ENCODE measurements at places on chromosomes 6 and 20. TPM values are rescaled to one million over a fixed set of nuclear protein-coding genes. Genes with fewer than 3 reads are reported as not detected.

- no peak for DNase-seq
These were observed 477.2 kb downstream of the EPM2A start for GRCh38 chr6:145258122-145258521.

DNA sequence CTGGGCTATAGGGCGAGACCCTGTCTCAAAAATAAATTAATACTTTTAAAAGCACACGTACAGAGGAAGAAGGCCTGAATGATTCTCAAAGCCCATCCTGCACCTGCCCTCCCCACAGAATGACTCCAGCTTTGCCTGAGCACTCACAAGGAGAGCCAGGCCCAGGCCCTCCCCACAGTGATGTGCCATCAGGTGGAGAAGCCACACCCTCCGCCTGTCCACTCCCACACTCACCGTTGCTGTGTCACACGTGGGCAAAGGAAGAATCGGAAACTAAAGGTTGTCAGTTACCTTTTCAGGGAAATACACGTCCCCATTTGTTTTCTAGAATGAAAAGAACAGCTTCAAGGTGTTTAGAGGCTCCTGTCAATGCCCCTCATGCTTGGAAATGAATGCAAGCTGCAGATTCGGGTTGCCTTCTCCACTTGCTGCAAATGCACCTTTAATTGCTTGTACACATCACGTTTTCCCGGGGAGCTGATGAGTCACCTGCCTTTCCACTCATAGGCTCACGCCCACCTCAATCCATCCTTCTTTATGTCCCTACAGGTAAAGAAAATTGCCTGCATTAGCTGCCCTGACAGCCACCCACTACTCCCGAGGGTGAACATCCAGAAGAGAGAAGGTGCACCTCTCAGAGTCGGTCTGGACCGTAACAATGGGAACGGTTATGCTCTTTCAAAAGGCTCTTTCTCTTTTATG is 45.5 kb upstream of the AFDN start:
- no peak for DNase-seq

The RBCK1 gene
- total RNA-seq = 78.0 TPM

GRCh38 chr20:34084227-34084923 is 27.7 kb downstream of the EIF2S2 start:
- DNase-seq = no peak

- no peak for DNase-seq
These were observed 228.2 kb downstream of the SOD2 start for GRCh38 chr6:159464816-159465215.

DNA sequence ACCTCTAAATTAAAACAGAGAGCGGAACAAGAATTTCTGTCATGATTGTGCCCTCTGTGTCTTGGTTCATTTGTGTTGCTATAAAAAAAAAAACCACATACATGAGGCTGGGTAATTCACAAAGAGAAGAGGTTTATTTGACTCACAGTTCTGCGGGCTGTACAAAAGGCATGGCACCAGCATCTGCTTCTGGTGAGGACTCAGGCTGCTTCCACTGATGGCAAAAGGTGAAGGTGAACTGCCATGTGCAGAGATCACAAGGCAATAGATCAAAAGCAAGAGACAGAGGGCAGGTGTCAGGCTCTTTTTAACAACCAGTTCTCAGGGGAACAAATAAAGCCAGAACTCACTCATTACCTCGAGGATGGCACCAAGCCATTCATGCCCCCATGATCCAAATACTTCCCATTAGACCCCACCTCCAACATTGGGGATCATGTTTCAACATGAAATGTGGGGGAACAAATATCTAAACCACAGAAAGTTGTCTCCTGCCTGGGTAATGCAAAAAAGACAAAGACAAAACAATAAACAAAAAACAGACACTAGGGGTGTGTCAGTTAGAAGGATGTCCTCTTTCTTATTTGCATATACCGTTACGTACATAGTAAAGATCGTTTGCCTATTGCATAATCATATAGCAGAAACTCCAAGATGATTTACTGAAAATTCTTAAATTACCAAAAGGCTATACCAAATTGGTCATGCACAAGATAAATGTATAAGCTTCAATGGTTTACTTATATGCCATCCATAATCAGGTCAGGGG is 17.0 kb downstream of the SERPINB9 start:
- no peak for DNase-seq

The TSBP1 gene
- under 0.01 TPM for total RNA-seq

DNA sequence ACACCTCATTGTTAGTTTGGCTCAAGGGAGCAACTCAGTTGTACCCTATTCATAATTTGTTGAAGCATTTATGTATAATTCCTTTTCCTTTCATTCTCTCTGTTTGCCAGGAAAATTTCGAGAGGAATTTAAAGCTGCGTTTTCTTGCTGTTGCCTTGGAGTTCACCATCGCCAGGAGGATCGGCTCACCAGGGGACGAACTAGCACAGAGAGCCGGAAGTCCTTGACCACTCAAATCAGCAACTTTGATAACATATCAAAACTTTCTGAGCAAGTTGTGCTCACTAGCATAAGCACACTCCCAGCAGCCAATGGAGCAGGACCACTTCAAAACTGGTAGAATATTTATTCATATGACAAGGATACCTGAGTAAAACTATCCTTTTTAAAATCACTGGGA is 45.2 kb upstream of the GFRAL start:
- DNase-seq = no peak

All from fibroblast of villous mesenchyme (primary cell).